HAP-1 (cell line): ENCODE measurements at places on chromosomes 3 and 15.

DNA sequence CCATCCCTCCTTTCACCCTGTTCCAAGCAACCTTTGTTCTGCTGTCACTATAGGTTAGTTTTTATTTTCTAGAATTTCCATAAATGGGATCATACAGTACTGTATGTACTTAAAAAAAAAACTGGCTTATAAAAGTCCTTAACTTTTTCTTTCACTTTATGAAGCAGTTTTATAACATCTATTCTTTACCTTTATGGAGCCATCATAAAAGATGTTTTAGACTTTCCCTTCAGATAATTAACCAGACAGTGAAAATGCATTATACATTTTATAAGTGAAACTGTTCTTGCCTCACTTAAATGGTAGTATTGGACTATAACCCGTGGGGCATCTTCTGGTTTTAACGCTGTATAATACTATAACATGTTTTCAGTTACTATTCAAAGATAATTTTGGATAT lies 26.2 kb downstream of the PLS1 start:
- DNase-seq = no peak

GRCh38 chr3:38107911-38108648 lies 28.8 kb downstream of the ACAA1 start:
- no peak for DNase-seq

DNA sequence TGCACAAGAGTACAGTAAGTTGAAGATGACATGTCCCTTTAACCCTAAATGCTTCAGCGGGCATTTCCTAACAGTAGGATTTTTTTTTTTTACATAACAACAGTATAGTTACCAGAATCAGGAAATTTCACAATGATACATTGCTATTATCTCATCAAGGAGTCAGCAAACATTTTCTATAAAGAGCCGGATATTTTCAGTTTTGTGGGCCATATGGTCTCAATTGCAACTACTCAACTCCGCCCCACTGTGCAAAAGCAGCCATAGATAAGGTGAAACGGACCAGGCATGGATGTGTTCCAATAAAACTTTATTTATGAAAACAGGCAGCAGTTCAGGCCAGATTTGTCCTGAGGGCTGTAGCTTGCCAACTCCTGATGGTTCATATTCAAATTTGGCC lies 130.6 kb downstream of the SMAD6 start:
- no peak for DNase-seq

- DNase-seq = no peak
These were observed 417.7 kb upstream of the TGFBR2 start for GRCh38 chr3:30188713-30189112.

GRCh38 chr3:6799264-6799915 lies 61.5 kb upstream of the GRM7 start:
- DNase-seq = peak; percentile 28

- peak; percentile 20 for DNase-seq
These were observed 261.4 kb downstream of the CNTN3 start for GRCh38 chr3:74353039-74353438.

DNA sequence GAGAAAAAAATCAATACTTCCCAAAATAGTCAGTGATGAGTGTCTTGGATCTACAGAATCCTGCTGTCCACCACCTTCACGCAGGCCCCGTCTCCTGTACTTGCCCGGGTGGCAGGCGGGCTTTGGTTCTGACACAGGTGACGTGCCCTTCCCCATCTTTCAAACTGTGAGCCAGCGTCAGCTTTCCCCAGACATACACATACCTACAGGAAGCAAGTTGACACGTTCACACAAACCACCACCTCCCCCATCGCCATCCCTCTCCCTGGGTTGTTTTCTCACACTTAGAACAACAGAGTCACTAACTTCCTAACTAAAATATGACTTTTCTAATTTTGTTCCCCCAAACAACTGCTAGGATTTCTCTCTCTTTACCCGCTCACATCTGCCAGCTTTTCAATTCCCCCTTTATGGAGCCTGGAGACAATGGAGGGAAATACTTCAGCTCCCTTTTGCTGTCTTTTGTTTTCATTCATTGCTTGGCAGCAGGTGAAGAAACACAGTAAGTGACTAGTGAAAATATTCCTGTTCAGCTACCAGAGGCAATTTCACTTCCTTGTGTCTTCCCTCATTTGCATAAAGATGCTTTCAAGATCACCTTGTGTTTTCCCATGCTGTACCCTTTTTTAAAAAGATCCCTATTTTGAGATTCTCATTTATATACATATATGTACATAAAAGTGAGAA lies 248.3 kb downstream of the SLCO3A1 start:
- no peak for DNase-seq

GRCh38 chr3:137641879-137642704 lies 122.0 kb upstream of the SOX14 start:
- DNase-seq = no peak

GRCh38 chr3:23002151-23002550 lies 201.0 kb upstream of the UBE2E2 start:
- no peak for DNase-seq

GRCh38 chr15:76994971-76995945 lies at the start of gene PSTPIP1:
TSS of gene PSTPIP1 (plus strand) at chr15:76995126. CDS start at chr15:76995574, 448 bp downstream.
- no peak for DNase-seq

- DNase-seq = no peak
These were observed 83.2 kb downstream of the GADL1 start for GRCh38 chr3:30811151-30811795.

- DNase-seq = no peak
These were observed 15.3 kb upstream of the RPL32 start for GRCh38 chr3:12856626-12857025.

DNA sequence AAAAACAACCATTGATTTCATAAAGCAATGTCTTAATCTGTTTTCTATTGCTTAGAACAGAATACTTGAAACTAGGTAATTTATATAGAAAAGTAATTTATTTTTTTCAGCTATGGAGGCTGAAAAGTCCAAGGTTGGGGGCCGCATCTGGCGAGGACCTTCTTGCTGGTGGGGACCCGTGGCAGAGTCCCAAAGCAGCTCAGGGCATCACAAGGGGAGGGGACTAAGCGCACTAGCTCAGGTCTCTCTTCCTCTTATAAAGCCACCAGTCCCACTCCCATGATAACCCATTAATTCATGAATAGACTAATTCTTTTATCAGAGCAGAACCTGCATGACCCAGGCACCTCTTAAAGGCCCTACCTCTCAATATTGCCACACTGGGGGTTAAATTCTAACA lies 87.2 kb upstream of the KLF13 start:
- no peak for DNase-seq

- DNase-seq = no peak
These were observed 171.6 kb downstream of the CD47 start for GRCh38 chr3:107919239-107919638.

- no peak for DNase-seq
These were observed 33.0 kb downstream of the SHC4 start for GRCh38 chr15:48930735-48931134.

DNA sequence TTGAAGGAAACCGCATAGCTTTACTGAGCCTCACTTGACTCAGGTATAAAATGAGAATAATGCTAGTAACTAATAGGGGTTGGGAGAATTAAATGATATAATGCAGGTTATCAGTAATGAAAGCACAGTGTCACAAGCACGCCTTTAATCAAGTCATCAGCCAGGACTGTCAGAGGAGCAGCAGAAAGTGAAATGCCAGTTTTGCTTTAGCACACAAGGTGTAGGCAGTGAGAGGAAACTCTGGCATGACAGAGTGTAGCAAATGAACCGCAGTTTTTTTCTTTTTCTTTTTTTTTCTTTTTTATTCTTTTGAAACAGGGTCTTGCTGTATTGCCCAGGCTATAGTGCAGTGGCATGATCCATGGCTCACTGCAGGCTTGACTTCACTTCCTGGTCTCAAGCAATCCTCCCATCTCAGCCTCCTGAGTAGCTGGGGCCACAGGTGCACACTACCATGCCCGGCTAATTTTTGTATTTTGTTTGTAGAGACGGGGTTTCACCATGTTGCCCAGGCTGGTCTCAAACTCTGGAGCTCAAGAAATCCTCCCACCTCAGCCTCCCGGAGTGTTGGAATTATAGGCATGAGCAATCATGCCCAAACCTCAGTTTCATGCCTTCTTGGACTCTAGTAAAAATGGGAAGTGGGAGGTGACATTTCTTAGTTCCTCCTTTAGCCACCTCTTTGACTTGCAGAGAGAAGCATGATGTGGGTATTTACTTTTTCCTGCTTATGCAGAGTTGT lies 9.7 kb upstream of the SCAANT1 start:
- DNase-seq = no peak

DNA sequence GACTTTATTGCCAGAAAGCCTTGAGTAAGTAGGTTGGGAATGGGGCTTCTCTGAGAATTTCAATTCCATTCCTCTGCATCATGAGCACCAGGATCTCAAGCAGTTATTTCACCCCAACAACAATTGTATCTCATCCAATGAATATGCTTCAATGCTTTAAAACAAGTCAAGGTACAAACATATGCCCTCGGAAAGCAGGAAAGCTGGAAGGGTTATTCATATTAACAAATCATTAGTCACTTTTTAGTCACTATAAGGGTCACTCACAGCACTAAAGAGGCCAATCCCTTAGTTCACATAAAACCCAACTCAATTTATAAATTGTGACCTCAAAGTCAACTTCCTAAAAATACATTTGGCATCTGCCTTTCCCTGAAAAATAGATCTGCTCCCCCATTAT lies 16.2 kb downstream of the MB21D2 start:
- DNase-seq = no peak

DNA sequence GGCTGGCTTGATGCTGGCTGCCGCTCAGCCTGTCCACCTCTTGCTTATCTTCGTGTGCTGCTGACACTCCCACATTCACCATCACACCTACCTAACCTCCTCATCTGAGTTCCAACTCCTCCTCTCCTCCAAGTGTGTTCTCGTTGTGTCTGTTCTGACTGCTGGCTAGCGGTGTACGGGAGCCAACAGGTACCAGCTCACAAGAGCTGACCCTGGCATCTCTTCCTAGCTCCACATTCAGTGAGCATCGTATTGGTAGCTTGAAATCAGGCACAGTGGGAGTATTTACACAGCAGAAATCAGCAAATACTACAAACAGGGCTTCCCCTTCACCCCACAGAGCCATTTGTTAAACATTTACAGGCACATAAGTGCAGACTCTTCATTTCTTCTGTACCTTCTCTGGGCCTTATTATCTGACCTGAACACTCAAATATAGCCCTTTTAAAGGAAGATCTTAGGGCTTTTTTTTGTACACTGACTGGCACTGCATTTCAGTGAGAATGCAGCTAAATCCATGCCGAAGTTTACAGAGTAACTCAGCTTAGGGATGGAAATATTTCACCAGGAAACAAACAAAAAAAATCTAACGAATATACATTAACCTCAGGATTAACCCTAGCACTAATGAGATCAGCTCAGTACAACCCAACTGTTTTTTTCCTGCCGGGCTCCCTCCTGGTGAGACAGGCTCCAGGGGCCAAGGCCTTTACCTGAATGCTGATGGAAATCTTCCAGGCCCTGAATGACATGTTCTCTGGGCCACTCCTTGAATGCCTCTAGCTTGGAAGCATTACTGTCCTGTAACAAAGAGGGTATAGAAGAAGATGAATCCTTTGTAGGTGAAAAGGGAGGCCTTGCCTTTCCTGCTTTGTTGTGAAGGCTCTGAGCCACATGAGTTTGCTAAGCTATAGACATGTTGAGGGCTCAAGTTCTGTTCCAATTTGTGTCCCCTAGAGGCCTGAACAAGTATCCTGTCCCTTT lies 150.5 kb upstream of the LPP start:
- DNase-seq = no peak

- no peak for DNase-seq
These were observed 306.5 kb downstream of the PLOD2 start for GRCh38 chr3:145854499-145854898.

- DNase-seq = no peak
These were observed 228.0 kb downstream of the FMN1 start for GRCh38 chr15:32966512-32966911.

GRCh38 chr15:90143166-90143655 lies 40.9 kb upstream of the IDH2 start:
- DNase-seq = peak; percentile 67

GRCh38 chr15:35089551-35089950 lies 4.5 kb upstream of the NANOGP8 start:
- DNase-seq = no peak

GRCh38 chr3:38147421-38147820 lies 9.0 kb downstream of the MYD88 start:
- no peak for DNase-seq

DNA sequence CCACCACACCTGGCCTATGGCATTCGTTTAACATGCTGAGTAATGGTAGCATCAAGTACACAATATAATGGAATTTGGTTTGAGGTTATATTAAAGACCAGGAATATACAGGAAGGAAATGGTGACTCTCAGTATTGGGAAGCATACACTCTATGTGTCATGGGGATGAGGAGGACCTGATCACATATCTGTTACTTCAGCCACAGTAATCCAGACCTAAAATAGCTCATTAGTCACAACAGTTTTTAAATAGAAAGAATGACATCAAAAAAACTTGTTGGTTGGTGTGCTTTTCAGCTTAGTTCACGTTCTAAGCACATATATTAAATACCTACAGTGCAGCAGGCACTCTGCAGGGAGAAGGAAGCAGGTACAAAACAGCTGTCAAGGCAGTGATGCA lies 52.5 kb upstream of the ATP2C1 start:
- DNase-seq = no peak

- no peak for DNase-seq
These were observed 8.5 kb downstream of the IP6K2 start for GRCh38 chr3:48708481-48708889.

DNA sequence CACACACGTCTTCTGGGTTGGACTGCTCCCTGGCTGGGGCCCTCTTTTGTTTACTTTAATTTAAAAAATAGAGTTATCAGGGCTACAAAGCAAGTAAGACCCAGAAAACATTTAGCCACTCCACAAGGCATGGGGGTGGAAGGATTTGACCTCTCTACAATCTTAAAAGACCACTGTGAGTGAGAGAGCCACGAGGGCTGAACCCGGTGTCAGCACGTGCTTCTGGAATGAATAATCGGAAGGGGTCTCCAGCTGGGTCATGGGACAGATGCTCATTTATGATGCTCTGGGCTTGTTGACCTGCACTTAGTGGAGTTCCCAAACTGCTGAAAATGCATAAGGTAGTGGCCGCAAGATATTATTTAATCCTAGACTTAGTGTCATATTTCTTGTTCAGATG lies 52.4 kb downstream of the EIF4E3 start:
- DNase-seq = no peak

- no peak for DNase-seq
These were observed 21.4 kb downstream of the CCR1 start for GRCh38 chr3:46186471-46187340.

GRCh38 chr15:69290346-69291164 lies 8.2 kb upstream of the PAQR5 start:
- DNase-seq = no peak

DNA sequence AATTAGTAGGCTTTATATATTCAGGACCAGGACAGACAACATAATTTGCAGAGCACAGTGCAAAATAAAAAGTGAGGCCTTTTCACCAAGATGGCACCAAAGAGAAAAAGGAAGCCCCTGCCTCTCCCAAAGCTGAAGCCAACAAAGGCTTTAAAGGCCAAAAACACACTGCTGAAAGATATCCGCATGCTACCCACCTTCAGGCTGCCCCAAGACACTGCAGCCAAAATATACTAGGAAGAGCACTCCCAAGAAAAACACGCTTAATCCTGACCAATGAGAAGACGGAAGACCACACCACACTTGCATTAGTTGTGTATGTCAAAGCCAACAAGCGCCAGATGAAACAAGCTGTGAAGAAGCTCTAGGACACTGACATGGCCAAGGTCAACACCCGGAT lies 38.0 kb downstream of the PIK3CB start:
- DNase-seq = no peak
